Activated naive CD4-positive, alpha-beta T cell treated with anti-CD3 and anti-CD28 coated beads for 36 hours (primary cell): ENCODE measurements at places on chromosomes 1 and 21. TPM values are rescaled to one million over a fixed set of nuclear protein-coding genes. Genes with fewer than 3 reads are reported as not detected.

DNA sequence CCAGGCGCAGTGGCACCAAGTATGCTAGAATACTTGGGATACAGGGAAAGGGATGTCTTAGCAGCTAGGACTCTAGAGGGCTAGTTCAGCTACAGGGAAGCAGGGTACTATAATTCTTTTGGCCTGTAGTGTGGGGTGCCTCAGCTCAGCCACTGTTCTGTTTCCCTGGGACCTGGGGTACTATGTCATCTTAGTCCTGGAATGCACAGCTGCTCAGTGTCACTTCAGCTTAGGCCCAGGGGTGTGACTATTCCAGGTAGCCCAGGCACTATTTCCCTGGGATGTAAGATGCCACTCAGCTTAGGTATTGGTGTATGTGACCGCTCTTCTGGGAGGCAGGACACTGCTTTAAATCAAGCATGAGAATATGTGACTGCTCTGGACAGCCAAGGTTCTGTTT is 34.1 kb downstream of the RGSL1 start:
- no peaks in the 10 kb centered on the region for H3K4me1 ChIP-seq
- no peaks in the 10 kb centered on the region for H3K36me3 ChIP-seq
- H3K27ac ChIP-seq, result no peak overlapping the region
- DNase-seq, result no peak
- H3K4me3 ChIP-seq, result no peak overlapping the region

GRCh38 chr1:19071674-19072281 is 115.3 kb upstream of the IFFO2 start:
- peaks cover 36% of the 10 kb centered on the region for H3K36me3 ChIP-seq
- no peak overlapping the region for H3K27ac ChIP-seq
- H3K4me3 ChIP-seq, result no peak overlapping the region
- DNase-seq, result no peak

The DEPDC1 gene
- 18.3 TPM for total RNA-seq

The KCNH1 gene
- not detected for total RNA-seq

The NEK2 gene
- total RNA-seq, result 62.3 TPM

The ZSCAN20 gene
- total RNA-seq, result 2.5 TPM
